ENCODE measurements at places on chromosomes 3 and 15.

GRCh38 chr3:123804676-123805075 is 79.5 kb downstream of the MYLK start:
- DNase-seq, result no peak

DNA sequence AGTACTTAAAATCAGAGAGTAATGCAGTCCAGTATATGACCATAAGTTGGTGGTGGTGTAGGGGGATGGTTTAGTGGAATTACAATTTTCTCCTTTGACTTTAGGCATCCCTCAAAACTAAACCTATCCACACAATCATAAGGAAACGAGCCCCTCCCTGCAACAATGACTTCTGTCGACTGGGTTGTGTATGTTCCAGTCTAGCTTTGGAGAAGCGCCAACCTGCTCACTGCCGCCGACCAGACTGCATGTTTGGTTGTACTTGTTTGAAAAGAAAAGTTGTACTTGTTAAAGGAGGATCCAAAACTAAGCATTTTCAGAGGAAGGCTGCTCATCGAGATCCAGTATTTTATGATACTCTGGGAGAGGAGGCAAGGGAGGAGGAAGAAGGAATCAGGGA is 52.8 kb downstream of the MGA start:
- DNase-seq, result peak; percentile 18

DNA sequence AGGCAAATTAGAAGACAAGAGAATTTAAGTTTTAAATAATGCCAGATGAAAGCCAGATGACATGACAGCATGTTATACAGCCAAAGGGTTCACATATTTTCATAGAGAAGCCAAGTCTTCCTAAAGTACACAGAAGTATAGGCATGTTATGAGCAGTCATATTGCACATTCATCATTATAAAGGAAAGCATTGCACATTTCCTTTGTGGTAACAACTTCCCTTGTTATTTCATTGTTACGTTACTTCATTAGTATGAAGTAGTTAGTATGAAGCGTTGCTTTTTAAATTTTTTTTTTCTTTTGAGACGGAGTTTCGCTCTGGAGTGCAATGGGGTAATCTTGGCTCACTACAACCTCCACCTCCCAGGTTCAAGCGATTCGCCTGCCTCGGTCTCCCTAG is 4.6 kb upstream of the ABCC5 start:
- DNase-seq, result no peak

- DNase-seq, result no peak
Observed at GRCh38 chr15:33209575-33210481, 15.3 kb upstream of the FMN1 start.

GRCh38 chr3:171459137-171459941 is 866 bp downstream of the TNIK start:
- DNase-seq, result peak; percentile 46

- DNase-seq, result no peak
Observed at GRCh38 chr3:191859531-191859930, 398.6 kb downstream of the PYDC2 start.

- DNase-seq, result peak; percentile 86
Observed at GRCh38 chr15:74200412-74200815, 2.2 kb downstream of the STRA6 start.

Measured in astrocyte of the spinal cord (primary cell).